ENCODE measurements at places on chromosomes 11 and 22.
A peak's percentile ranks its signal among the peaks of the same experiment; 100 is the strongest.

DNA sequence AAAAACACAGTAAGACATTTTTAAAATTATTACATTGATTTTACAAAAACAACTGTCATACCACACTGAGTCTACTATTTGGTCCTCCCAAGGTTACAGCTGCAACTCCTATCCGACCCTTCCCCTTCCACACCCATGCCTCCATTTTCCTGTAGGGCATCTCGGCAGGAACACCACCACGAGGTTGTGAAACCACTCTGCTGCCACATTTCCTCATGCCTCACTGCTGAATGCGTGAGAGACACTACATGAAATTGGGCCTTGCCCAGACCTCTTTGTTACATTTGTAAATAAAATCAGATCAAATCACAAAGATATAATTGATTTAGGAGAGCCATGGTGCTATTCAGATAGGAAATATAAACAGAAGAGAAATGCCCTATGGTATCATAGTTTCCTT, 2.0 kb downstream of the ARHGAP32 start:
- peak; percentile 3 for DNase-seq

DNA sequence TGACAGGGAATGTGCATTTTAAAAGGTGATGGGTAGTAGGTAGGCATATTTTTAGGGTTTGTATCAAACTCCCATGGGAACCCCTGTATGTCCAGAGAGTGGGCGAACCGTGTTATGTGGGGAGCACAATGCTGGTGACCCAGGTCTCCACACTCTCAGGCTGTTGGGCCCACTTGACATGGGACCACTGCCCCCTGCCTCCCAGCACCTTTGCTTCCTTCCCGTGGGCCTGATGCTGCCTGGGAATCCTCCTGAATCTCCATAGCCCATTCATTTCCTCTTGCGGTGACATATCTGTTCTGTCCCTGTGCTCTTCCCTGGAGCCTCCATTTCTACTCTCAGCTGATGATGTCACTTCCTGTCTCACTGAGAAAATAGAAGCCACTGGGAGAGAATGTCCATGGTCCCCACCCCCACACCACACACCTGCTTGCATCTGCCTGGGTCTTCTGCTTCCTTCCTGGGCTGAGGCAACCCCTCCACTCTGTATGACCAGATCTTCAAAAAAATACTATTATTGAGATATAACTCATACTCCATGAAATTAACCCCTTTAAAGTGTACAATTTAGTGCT, 55.8 kb upstream of the THY1 start:
- no peak for DNase-seq

- DNase-seq, result peak; percentile 44
Measured at GRCh38 chr11:101914341-101914737, 471 bp upstream of the CEP126 start.

DNA sequence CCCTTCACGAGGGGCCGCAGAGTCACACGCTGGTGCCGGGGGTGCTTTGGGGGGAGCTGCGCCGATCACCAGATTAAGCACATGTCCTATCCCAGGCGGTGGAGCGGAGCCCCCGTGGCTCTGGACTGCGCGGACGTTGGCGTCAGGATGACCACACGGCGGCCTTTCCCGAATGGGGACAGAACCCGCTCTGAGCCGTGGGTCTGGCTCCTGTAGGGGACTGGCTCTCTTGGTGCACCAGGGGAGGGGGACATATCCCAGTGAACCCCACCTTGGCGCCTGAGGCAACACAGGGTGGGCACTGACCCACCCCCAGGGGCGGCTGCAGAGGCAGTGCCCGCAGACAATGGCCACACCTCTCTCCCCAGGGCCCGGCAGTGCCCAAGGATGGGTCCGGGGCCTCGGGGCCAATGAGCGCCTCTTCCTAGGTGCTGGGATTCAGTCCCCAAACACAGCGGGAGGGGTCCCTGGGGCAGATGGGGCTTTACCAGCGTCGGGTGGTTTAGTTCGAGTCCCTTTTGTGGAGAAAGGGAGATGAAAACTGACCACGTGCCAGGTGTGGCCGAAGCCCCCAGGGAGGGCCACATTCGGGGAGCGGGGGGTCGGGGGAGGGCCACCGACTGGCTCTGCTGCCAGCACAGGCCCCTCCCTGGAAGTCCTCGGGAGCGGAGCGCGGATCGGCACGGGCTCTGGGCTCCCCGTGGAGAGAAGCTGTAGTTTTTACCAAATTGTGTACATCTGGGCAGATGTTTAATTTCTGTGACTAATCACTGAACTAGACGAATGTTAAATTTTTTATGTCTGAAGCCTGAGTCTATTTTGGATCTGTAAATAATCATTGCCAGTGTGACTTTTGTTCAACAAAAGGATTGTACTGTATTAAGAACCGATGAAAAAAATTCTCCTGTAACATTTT, 58.9 kb downstream of the GRAMD4 start:
- DNase-seq, result peak; percentile 40

DNA sequence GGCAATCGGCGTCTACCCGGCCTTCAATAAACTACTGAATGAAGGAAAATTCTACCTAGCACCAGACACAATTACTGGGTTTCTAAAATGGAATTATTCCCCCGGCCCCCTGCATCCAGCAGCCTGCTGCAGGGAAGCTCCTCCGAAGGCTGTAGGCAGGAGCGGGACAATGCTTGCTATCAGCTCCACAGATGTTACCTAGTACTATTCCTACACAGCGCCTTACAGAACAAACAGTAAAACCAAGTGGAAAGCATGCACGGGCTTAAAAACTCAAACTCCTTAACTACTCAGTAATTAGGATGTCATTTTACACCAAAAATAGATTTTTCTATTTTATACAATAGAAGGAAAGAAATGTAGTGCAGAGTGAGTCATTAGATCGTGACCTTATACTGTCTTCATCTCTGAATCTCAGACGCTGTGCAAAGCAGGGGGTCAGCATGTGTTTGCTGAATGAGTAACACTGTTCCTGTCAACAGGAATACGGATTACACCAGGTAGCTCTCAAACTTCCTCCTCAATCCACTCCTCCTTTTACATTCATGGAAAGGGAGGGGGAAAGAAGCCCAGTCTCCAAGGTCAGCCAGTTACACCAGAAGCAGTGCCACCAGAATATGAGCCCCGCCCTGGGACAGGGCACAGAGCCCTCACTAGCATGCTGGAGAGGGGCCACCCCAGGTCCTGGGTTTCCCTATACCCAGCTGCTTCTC, 74.9 kb downstream of the PACSIN2 start:
- DNase-seq, result peak; percentile 89

GRCh38 chr11:32935462-32936029, 42.9 kb downstream of the QSER1 start:
- no peak for DNase-seq

DNA sequence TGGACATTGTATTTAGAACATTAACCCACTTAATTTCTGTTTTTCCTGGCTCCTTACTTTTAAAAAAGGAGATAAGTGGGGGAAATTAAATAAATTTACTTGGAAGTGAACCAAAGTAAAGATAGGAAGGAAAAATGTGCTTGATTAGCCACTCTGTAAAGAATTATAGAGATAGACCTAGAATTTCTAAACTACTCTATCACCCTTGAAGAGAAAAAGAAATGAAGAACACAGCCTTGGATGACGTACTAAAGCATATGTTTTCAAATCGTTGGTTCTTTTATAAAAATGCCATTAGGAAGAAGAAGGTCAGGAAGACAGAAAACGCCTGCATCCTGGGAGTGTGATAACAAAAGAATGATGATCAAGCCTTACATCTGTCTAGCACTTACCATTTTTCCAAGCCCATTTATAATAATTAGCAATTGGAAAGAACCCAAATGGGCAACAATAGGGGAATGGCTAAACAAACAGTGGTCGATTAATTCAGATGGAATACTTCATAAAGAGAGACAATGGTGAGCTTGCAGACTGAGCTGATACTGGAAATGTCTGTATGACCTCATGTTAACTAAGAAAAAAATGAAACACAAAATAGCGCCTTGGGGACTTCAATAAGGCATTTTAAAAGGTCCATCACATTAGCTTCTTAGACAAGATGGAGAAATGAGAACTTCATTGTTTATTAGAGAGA, 81.0 kb upstream of the LRRC55 start:
- DNase-seq, result no peak

GRCh38 chr11:45592636-45593035, 72.8 kb downstream of the CHST1 start:
- DNase-seq, result no peak

DNA sequence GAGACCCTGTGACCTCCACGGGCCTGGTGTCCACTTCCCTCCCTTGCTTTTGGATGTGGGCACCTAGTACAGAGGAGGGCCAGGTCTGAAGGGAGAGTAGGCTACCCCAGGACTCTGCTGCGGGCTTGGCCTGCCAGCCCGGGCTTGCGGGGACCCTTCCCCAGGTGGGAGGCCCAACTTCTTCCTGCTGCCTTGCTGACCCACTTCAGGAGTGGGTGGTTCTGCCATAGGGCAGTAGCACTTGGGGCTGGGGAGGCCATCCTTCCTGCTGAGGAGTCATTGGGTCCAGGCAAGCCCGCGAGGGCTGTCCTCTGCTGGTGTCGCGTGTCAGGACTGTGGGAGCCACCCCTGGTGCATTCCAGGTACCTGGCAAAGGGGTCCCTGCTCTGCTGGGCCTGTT, 1250.0 kb downstream of the BRD1 start:
- no peak for DNase-seq

DNA sequence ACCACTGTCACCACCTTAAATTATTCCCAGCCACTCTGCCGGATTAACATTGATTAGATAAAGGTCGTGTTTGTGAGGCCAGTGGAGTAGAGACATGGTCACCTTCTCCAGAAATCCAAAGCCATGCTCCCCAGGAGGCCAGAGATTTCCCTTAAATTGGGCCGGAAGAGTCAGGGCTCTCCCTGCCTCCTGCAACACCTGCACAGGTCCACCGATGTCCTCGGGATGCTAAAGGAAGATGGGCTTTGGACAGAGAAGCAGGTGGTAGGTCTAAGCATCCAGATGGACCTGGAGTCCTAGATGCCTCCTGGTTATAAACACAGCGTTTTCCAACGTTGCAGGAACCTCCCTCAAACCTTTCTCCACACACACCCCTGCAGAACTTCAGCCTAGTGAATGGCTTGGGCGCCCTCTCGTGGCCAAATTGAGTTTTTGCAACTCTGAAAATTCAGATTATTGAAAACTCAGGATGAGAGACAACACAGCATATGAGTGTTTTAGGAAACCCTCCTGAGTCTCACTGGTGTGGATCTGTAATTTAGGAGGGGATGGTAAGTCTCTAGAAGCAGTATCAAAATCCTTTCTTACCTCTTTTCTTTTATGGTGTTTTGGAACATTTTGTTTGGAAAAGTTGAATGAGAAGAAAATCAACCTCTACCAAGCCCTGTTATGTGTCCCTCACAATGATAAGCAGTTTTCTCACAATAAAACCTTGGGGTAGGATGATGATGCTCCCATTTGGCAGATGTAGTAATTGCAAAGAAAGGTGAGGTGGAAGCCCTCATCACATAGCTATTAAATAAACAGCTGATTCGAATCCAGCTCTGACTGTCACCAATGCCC, 109.6 kb downstream of the RRAS2 start:
- DNase-seq, result peak; percentile 56

- no peak for DNase-seq
Measured at GRCh38 chr11:10265936-10266335, 28.1 kb downstream of the SBF2 start.

- DNase-seq, result no peak
Measured at GRCh38 chr11:10975287-10975721, 117.5 kb upstream of the ZBED5 start.

GRCh38 chr11:101497291-101497690, 86.5 kb downstream of the TRPC6 start:
- DNase-seq, result no peak

All from fibroblast of upper back skin (primary cell).